ENCODE measurements at places on chromosomes 2 and 18.

GRCh38 chr18:31329787-31330438 lies 12.0 kb downstream of the DSG1 start:
- DNase-seq: no peak

DNA sequence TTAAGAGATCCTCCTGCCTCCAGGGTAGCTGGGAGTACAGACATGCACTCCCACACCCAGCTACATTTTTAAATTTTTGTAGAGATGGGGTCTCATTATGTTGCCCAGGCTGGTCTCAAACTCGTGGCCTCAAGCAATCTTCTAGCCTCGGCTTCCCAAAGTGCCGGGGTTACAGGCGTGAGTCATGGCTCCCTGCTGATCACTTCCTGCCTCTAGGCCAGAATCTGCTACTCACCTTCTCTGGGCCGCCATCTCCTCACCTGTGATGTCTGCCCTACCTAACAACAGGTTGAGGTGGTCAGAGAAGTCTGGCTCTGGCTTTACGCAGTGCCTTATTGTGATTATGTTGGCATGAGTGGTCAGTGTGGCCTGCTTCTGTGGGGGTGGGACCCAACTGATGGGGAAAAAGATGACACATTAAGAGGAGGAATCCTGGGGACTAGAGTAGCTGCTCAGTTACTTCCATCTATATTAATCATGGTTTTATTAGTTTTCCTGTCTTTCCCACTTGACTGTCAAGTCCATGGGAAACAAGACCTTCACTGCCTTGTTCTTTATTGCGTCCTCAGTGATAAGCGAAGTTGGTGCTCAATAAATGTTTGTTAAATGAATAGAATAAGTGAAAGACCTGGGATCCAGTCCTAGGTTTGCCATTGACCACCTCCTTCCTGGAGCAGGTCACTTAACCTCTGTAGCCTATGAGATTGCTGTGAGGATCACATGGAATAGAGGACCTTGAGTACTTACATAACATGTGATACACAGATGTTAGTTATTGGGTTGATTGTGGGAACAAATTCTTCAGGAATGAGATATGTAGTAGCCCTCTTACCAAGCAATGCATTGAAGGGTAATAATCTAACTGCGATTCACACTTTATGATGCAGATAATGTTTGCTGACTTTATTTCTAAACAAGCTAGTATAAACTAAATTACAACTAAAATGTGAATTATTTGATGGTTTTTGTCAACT lies 15.7 kb downstream of the KCTD1 start:
- DNase-seq: no peak

GRCh38 chr18:58977223-58977622 lies 112.5 kb downstream of the ZNF532 start:
- DNase-seq: no peak

GRCh38 chr2:218853766-218854165 lies 5.8 kb upstream of the WNT6 start:
- DNase-seq: peak; percentile 42

- peak; percentile 4 for DNase-seq
Observed at GRCh38 chr2:140085674-140086073, 1305.5 kb upstream of the NXPH2 start.

DNA sequence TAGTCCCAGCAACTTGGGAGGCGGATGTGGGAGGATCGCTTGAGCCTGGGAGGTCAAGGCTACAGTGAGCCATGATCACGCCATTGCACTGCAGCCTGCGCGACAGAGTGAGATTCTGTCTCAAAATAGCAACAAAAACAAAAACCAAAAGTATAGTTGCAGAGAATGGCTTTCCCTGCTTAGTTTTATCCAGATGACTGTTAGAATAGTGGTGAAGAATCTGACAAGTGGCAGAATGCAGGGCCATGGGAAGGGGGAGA lies 53.8 kb downstream of the NEDD4L start:
- no peak for DNase-seq

DNA sequence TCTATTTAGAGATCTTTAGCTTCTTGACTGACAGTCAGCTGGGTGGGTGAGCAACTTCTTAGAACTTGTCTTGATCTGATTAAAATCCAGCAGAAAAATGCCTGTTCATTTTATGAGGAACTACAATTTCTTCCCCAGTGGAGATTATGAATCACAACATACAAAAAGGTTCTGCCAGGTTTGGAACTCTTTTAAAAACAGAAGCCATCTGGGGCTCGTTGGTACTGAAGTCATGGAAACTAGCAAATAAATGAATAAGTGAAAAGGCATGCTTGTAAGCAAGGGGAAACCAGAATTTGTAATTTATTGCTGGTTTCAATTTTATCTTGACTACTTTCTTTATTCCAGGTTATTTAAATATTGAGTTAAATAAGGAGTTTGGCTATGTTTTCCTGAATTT lies 767.4 kb downstream of the MBD2 start:
- DNase-seq: no peak

DNA sequence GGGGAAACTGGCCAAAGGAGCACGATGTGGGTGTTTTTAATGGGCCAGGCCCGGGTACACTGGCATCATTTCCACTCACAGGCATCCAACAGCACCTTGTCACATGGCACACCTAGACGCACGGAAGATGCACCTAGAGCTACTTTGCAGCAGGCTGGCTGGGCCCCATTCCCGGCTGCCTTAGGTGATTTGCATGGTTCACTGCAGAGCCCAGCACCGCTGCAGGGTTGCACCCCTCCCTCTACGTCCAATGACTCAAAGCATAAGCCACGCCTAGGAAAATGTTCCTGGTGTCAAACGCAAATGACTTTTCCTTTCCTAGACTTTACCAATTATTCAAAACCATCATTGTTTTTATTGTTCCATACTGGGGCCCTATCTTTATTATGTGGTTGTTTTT lies 222.9 kb downstream of the EIPR1 start:
- no peak for DNase-seq

- no peak for DNase-seq
Observed at GRCh38 chr2:179435000-179435399, 170.4 kb upstream of the SESTD1 start.

DNA sequence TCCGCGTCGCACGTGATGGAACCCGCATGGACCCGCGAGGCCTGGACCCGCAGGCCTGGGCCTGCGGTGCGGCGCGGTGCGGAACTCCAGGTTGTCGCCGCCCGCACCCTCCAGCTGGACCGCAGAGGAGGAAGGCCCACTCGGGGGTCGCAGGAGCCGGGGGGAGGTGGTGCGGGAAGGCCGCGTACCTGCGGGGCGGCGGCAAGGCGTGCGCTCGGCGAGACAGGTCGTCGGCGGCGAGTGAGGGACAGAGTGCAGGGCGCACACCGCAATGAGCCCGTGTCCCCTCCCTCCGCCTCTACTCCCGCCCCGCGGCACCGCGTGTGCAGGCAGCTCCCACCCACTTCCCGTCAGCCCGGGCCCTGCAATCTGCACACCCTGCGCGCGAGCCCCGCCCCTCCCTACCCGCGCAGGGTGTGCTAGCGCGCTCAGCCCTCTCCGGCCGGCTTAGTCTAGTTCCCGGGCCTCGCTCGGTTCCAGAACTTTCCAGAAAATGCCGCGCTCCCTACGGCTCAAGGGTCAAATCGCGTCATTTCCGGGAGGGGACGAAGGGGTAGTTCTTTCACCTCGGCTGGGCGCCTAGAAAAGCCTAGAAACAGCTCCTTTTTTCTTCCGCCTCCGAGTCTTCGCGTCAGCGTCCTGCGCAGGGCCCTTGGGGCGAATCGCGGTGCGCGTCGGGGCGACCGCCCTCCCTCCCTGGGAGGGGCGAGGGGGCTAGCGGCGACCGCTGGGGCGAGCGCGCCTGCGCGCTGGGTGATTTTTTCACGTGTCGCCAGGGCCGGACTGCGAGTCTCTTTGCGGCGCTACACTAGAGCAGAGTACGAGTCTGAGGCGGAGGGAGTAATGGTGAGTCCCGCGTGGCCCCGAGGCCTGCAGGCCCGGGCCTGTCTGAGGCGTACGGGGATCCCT lies at the start of the genes HSPD1 and HSPE1:
HSPD1 (minus strand) TSS at position 247 of the 909 bp plus-strand sequence. CDS start 992 bp downstream, outside the sequence.
HSPE1 (plus strand) TSS at position 786 of the 909 bp plus-strand sequence; CDS start at position 844, 58 bp downstream.
- DNase-seq: peak; percentile 99

DNA sequence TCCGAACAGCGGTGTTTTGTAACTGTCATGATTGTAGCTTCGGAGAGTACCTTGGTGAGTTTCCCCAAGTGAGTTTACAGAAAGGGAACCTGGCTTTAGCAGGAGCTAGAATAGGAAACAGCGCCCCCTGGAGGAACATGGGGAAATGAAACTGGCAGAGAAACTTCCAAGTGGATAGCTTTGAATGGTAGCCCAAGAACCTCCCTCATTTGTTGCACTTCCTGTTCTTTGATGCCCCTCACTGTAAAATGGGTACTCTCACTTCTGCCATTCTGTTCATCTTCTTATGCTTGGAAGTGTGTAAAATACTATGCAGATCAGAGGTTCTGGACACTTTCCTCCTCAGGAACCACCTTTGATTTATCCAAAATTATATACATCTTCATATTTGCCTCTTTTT lies 36.2 kb downstream of the CHST10 start:
- peak; percentile 71 for DNase-seq

DNA sequence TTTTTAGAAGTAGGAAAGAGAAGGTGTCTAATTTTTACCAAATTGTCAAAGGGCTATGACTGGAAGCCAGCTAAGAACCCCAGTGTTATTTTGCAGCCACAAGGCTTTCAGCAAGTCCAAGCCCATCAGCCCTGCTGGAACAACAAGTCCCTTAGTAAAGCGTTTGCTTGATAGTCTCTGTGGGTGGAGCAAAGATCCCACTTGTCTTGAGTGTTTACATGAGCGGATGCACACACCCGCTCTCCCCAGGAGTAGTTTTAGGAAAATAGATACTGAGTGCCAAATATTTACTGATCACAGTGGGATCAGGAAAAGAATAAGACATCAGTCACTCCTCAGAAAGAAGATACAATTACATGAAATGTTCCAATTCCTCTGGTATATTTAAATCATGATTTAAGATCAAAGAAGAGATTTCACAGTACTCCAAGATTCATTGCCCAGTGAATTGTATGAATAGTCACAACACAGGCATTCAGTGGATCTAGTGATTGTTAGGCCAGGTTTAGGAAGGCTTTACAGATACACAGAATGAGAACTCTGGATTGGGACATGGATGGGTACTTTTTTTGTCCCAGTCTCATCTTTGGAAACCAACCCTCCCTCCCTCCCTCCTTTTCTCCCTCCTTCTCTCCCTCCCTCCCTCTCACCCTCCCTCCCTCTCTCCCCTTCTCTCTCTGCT lies 514.9 kb downstream of the PTPRM start:
- peak; percentile 84 for DNase-seq

GRCh38 chr2:171723716-171724683 lies 36.7 kb downstream of the DYNC1I2 start:
- DNase-seq: peak; percentile 98

DNA sequence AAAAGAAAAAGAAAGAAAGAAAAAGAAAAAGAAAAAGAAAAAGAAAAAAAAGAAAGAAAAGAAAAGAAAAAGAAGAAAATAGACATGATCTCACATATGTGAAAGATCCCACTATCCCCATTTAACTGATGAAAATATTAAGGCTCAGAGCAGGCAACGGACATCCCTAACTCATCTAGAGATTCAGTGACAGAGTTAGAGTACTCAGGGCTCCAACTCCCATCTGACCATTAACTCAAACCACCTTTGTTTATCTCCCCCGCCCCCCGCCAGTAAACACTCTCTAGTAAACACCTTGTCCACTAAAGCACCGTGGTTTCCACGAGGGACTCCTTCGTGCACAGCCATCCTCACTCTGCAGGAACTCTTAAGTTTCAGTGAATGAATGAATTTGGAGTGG lies 142.9 kb downstream of the TGIF1 start:
- DNase-seq: no peak

DNA sequence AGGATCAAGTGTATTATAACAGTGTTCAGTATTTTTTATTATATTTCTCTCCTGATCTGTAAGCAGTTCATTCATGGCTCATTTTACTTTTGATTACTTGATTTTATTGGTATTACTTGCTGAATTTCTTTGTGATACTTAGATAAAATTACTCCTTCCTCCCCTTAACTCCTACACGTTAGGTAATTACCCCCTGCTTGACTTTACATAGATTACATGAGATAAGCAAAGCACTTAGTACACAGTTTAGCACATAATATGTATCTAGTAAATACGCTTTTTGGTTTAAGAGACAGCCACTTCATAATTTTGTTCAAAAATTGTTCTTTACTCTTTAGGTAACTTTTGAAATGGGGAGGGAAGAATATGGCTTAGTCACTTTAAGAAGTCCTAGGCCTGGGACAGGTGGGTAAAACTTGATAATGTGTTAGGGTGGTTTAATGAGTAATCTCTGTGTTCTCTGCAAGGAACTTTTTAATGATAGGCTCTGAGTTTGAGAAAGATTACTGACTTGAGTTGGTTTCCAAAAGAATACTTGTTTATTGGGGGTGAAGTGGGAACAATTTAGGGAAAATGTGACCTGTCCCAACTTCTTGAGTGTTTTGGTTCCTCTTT lies 80.9 kb downstream of the NCOA1 start:
- no peak for DNase-seq

DNA sequence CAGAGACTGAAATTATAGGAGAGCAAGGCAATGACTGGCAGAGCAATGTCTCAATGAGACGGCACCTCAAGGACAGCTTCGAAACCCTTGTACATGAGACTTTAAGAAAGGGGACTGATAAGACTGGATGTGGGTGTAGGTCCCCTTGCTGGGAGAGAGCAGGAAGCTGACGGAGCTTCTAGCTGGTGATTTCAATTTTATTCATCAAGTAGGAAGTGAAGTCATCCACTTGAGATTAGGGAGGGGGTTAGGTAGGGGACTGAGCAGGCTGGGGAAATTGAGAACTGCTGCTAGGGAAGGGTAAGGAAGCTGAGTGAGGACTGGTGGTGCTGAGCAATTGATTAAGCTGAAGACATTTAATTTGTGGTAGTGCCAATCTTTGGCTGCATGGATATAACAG lies 99.5 kb upstream of the ITGB6 start:
- DNase-seq: no peak

DNA sequence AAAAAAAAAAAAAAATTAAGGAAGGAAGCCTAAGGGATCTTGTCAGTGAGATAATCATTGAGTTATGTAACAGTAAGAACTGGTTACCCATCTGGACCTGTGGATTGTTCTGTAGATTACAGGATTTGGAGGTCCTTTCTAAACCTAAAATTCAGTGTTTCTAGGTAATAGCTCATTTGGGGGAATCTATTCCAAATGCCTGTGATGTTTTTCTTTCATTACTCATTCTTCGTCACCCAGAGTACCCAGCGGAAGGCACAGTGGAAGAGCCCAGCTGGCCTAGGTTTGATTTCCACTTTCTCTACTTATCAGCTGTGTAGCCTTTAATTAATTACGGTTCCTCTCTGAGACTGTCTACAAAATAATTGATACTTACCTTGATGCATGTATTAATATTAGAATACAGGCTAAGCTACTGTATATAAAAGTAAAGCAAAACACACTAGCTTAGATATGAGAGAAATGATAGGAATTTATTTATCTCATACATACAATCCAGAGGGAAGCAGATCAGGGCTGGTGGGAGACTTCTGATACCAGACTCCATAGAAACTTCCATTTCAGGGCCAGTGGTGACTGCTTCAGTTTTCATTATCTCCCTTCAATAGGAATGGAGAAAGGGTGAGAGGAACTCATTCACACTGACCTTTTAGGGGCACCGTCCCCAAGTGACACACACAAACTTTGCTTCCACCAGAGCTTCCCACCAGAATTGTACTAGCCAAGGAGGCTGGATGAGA lies 115.8 kb upstream of the NOSTRIN start:
- no peak for DNase-seq

DNA sequence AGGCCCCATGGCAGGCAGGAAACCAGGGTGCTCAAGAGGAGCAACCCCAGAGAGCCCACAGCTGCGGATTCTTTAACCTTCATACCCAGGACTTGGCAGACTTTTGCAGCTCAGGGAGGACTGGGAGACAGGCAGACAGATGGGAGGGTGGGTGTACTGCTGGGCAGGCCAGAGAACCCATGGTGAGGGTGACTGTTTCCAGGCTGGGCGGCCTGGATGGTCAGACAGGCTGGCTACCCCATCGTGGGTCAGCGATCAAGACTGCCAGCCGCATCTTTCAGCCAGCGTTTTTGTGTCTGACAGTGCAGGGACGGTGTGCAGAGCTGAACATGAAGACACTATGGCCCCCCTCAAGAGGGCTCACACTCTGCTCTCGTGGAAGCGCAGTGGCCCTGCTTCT lies 82.2 kb downstream of the MARCO start:
- no peak for DNase-seq

Measured in COR-L47 (cell line).